ENCODE measurements at places on chromosomes 4 and X.

DNA sequence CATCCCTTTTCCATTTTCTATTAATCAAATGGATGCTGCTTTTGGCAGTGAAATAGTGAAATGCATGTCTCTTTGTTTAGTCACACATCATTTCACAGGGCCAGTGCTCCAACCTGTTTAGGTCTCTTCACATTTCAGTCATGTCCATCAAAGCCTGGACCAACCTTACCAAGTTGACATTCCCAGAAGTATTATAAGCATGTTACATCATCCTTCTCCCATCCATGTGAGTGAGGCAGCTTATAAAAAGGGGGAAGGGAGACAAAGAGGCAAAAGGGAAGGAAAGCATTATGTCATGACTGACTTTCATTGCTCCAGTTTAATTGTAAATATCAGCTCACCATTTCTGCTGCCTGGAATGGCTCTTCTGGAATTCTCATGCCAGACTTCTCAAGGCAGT is 94.4 kb downstream of the NWD2 start:
- no peak for DNase-seq

DNA sequence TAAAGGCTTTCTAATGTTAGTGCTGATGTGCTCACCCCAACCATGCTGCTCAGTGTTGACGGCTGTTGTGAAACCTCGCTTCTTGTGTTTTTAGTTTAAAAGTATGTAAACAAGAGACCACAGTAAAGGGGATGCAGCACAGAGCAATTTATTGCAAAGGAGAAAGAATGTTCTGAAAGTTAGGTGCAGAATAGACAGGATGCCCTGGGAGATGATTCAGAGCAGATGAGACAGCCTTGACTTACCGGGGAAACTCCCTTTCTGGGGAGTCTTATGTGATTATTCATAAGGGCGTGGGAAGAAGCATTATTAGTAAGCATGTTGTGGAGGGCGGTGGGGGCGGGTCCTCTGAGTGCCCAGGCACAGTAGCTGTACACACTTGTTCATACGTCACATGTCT is 47.7 kb downstream of the EVC start:
- DNase-seq: peak; percentile 33

GRCh38 chrX:153469811-153470410 is 465 bp downstream of the HAUS7 start:
- no peak for DNase-seq

GRCh38 chr4:182418054-182418734 is 175.0 kb downstream of the TENM3 start:
- no peak for DNase-seq

- DNase-seq: no peak
Observed at GRCh38 chr4:185339941-185340340, 55.8 kb downstream of the LRP2BP start.

DNA sequence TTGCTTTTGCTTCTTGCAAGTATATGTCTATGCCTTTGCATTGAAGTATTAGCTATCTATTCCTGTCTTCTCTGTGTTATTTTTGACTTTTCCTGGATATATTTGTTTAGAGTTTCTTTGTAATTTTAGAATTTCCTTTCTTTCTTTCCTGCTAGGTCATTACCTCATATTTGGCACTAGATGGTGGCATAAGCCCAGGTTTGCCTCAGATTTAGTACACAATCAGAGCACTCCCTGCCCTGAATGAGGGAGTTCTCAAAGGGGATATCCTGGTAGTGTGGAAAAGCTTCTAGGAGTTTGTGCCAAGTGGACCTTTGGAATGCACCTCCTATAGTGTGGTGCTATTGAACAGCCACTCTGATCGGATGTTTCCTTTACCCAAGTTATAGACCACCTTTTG is 181.6 kb downstream of the UGT8 start:
- no peak for DNase-seq

GRCh38 chr4:6452897-6453687 is 19.3 kb downstream of the PPP2R2C start:
- DNase-seq: no peak
